ENCODE measurements at places on chromosomes 11 and 22. TPM values are rescaled to one million over a fixed set of nuclear protein-coding genes. Genes with fewer than 3 reads are reported as not detected.

The SLC22A9 gene
- not detected for total RNA-seq

The RFPL3 gene
- total RNA-seq: not detected

The ZNF280B gene
- total RNA-seq: 1.2 TPM

The FOLH1 gene
- not detected for total RNA-seq

The OR2D2 gene
- not detected for total RNA-seq

The CRYBA4 gene
- total RNA-seq: not detected

The RIMBP3B gene
- 0.08 TPM for total RNA-seq

The MAPK8IP1 gene
- 8.9 TPM for total RNA-seq

The OR52N4 gene
- not detected for total RNA-seq

The AGBL2 gene
- total RNA-seq: not detected

The CHRM4 gene
- not detected for total RNA-seq

The MRGPRE gene
- not detected for total RNA-seq

The PSMC3 gene
- 177 TPM for total RNA-seq

The PC gene
- total RNA-seq: 9.3 TPM

The CCDC15 gene
- not detected for total RNA-seq

The SEC14L3 gene
- not detected for total RNA-seq

The NOX4 gene
- 20.2 TPM for total RNA-seq

The OR2AG2 gene
- not detected for total RNA-seq

The GTSE1 gene
- 0.16 TPM for total RNA-seq

The ZP1 gene
- not detected for total RNA-seq

The OTOG gene
- not detected for total RNA-seq

The NUDT8 gene
- total RNA-seq: 29.8 TPM

The TBC1D10A gene
- total RNA-seq: 9.3 TPM

The RABL2B gene
- 9.9 TPM for total RNA-seq

The GAL gene
- not detected for total RNA-seq

The HEPHL1 gene
- not detected for total RNA-seq

The ARHGAP8 gene
- 0.24 TPM for total RNA-seq

The C11orf91 gene
- not detected for total RNA-seq

The TTLL8 gene
- not detected for total RNA-seq

The CCDC89 gene
- total RNA-seq: 1.1 TPM

The CD3G gene
- 0.24 TPM for total RNA-seq

The CYTH4 gene
- 1.5 TPM for total RNA-seq

The DNAJB7 gene
- total RNA-seq: not detected

The FGF19 gene
- not detected for total RNA-seq

The CLMP gene
- 8.4 TPM for total RNA-seq

The EMID1 gene
- 0.33 TPM for total RNA-seq

The CEND1 gene
- total RNA-seq: 1.1 TPM

The LRP5 gene
- 60.9 TPM for total RNA-seq

The MCAM gene
- 509 TPM for total RNA-seq

The OR8G5 gene
- total RNA-seq: not detected

The OR4A16 gene
- total RNA-seq: not detected

The TTC36 gene
- not detected for total RNA-seq

The ANO1 gene
- total RNA-seq: 10.2 TPM

The OR4C5 gene
- not detected for total RNA-seq
